RKO (cell line): ENCODE measurements at places on chromosomes 16 and 17.

DNA sequence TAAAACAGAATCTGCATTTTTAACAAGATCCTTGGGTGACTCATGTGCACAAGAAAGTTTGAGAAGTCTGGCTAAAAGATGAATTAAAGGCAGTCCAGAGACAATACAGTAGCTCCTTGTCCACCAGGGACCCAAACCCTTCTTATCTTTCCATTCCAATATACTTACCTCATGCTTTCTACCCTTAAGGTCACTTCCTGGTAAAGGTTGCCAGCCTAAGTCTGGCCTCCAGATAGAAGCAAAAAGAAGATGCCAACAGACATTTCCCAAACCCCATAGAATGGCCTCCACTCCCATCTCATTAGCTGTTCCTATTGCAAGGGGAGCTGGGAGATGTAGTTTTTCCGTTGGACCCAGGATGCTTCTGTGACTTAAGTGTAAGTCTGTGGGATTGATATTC lies 101.4 kb upstream of the XYLT1 start:
- no peak for DNase-seq

DNA sequence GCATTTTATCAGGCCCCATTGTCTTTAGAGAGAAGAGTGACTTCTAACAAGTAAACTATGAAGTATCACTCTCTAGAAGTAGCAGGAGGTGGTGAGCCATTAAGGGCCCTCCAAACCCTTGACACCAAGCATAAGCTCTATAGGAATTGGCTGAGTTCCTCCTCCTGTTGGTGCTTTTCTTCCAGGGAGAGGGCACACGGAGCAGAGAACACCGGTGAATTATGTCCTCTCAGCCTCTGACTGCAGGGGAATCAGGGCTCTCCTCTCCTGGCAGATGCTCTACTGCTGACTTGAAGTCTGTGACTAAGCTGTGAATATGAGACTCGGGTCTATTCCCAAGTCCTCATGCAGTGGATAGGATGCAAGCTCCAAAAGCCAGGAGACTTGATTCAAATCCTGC lies 32.3 kb downstream of the CHD9 start:
- no peak for DNase-seq

DNA sequence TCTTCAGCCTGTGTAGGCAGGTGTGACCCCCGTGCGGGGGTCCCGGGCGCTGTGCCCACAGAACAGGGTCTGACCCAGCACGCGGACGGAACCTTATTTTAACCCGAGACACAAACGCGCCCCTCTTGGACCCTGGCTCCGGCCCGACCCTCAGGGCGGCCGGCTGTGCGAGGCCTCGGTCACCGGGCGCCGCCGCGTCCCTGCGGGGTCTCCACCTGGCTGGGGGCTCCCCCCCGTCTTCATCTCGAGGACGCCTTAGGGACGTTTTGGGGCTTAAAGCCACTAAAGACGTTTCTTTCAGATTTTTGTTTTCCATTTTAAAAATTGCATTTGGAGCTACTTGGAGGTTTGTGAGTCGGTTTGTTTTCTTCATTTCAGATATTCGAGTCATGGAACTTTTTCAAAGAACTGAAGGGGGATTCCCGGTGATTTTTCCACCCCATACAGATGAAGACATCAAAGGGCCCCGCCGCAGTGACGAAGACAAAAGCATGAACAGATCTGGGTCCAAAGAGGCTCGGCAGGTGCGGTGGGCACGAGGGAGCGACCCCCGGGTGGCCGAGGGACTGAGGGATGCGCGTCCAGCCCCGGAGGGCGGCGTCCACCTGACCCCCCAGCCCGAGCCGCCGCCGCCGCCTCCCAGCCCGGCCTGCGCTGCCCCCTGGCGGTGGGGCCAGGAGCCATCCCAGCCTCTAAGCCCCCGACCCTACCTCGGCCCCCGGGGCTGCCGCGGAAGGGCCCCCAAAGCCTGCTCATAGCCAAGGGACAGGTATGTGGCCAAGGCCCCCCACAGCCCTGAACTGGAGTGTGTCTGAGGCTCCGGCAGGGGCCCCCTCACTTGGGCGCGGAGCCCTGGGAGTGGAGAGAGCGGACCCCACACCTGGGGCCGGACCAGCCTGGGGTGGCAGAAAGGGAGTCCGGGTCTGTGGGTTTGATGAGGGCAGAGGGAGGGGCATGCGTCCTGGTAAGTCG lies 3.8 kb upstream of the CD7 start:
- DNase-seq = no peak

- DNase-seq = no peak
Measured at GRCh38 chr16:84234321-84235241, 5.2 kb downstream of the KCNG4 start.

DNA sequence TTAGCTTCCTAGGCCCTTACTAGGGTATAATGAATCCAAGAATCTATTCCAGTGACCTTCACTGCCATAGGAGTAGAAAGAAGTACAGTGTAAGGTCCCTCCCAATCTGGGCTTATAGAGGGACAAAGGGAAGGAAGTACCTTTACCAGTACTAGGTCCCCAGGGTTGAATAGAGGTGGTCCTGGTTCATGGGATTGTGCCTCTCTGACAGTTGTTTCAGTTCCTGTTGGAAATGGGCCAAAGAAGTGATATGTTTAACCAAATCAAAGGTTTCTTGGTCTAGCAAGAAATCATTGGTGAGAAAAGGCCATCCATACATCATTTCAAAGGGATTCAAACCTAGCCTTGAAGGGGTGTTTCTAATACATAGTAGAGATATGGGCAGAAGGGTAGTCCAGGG lies 16.0 kb upstream of the ZNHIT3 start:
- no peak for DNase-seq

DNA sequence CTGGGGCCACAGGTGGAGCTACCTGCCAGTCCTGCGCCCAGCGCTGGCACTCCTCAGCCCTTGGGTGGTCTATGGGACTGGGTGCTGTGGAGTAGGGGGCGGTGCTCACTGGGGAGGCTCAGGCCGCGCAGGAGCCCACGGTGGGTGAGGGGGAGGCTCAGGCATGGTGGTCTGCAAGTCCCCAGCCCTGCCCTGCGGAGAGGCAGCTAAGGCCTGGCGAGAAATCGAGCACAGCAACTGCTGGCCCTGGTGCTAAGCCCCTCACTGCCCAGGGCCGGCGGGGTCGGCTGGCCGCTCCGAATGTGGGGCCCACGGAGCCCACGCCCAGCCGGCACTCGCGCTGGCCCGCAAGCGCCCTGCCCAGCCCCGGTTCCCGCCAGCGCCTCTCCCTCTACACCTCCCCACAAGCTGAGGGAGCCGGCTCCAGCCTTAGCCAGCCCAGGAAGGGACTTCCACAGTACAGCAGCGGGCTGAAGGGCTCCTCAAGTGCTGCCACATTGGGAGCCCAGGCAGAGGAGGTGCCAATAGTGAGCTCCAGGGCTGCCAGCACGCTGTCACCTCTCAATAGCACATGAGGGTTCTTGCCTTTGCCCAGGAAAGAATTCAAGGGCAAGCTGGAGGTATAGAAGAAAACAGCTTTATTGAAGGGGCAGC lies 11.0 kb upstream of the EEF2KMT start:
- no peak for DNase-seq

- no peak for DNase-seq
Measured at GRCh38 chr16:47375423-47375822, 85.4 kb downstream of the ITFG1 start.

- DNase-seq = no peak
Measured at GRCh38 chr17:71378741-71379140, 742.1 kb upstream of the SOX9 start.

- DNase-seq = no peak
Measured at GRCh38 chr16:69204172-69204571, 17.2 kb downstream of the SNTB2 start.

- DNase-seq = no peak
Measured at GRCh38 chr17:68867759-68868516, 87.3 kb downstream of the ABCA8 start.

DNA sequence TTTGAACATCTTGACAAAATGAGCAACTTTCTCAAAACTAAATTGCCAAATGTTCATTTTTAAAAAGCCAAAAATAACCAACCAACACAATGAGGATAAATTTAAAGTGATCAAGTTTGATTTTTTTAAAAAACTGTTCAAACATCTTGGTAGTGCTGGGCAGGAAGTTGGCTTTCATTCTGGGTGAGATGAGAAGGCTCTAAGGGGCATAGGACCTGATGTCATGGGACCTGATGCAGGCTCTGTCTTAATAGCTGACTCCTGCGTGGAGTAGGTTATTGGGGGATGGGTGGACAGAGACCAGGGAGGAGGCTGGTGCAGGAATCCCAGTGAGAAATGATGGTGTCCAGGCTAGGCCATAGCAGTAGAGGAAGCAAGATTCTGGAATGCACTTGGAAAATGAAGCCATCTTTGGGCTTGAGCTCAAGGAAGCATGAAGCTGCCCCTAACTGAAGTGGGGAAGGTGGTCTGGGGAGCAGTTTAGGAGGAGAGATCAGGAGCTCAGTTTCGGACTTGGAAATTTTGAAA lies 20.4 kb downstream of the NLRC5 start:
- no peak for DNase-seq

GRCh38 chr17:65637786-65638185 lies 76.3 kb upstream of the AXIN2 start:
- no peak for DNase-seq

DNA sequence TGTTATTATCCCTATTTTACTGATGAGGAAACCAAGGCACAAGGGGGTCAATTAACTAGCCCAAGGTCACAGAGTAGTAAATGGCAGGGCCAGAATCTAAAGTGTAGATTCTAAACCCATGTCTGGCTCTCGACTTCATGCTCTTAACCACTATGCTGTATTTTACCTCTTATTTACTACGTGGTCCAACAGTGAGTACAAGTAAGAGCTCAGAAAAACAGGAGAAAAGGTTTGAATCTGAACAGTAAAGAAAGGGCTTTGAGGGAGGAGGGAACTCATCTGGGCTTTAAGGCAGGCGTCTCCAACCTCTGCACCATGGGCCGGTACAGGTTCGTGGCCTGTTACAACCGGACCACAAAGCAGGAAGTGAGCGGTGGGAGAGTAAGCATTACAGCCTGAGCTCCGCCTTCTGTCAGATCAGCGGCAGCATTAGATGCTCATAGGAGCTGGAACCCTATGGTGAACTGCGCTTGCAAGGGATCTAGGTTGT lies 62.9 kb downstream of the SMURF2 start:
- no peak for DNase-seq

- DNase-seq = no peak
Measured at GRCh38 chr16:14420721-14421488, 209.2 kb downstream of the PARN start.

GRCh38 chr16:4847774-4848587 lies 700 bp downstream of the UBN1 start:
- peak; percentile 83 for DNase-seq

- DNase-seq = no peak
Measured at GRCh38 chr17:73994946-73995345, 208.5 kb upstream of the RPL38 start.
